ENCODE measurements at places on chromosomes 5 and 9.

DNA sequence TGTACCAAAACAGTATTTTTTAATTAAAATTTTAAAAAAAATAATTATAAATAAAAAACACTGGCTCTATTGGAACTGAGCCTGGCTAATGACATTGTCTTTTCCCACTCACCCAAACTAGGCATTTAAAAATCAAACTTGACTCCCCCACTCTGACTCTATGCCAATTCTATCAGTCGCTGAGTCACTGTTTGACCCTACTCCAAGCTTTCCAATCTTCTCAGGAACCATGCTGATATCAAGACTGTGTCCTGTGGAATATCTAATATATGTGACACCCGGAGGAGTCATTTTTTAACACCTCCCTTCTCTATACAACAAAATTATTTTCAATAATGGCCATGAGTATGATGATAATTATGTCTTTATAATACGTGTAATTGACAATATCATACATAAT lies 171.6 kb upstream of the RASEF start:
- DNase-seq: no peak

DNA sequence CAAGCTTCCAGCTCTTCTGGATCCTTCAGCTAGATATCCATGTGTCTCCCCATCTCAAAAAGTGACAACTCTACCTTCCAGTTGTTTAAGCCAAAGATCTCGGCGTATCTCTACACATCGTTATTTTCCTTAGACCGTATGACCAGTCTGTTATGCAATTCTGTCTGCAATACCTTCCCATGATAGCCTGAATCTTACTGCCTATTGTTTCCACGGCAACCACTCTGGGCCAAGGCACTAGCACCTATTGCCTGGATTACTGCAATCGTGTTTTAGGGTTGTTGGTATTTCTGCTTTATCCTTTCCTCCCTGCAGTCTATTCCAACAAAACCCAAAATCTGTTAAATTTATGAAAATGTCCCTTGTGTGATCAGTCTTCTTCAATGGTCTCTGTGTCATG lies 448.4 kb downstream of the MTRR start:
- no peak for DNase-seq

DNA sequence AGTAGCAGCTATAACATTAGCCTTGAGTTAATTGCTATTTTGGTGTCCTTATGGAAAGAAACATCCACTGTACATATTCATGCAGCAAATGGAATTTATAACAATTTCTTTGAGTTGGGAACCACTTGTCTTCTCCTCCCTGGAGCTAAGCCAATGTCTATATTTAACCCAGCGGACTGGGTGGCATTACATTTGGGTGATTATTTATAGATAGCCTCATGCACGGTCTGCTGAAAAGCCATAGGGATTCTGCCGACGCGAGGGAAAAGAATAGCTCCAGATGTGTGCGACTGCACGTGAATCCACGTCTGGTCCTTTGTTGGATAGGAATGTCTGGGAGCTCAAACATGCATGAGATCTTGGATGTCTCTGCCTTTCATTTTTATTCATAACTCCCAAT lies 157.5 kb upstream of the BRINP1 start:
- DNase-seq: no peak

DNA sequence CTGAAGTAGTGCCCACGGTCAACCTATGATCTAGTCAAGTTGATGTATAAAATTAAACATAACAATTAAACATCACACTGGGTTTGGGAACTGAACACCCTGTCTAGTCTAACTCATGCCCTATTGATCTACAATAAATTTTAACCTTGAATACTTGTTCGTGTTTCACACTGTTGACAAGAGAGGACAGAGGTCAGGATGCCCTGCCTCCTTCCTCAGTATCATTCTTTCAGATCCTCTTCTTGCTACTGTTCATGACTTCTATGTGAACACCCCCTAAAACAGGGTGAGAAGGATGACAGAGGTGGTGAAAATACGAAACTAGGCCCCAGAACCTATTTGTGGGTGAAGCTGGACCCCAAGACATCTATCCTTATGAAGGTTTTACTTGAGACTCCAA lies 8.1 kb upstream of the MAT2B start:
- no peak for DNase-seq
